ENCODE measurements at places on chromosomes 5 and 9.

DNA sequence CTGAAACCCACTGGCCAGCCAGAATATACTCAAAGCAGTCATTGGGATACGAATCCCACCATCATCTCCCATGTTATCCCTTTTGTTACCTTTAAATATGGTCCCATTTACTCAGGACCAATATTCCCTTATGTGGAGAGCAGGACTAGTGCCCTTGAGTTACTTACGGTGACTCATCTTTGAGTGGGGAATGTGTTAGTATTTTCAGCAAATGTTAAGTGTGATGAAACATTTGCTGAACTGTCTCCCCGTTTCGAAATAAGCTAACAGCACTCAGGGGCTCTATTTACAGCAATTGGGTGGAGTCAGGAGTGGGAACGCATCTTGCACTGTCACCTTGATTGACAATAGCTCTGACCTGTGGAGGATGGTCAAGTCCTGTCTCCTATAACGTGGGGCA, 67.4 kb downstream of the CTSL start:
- no peak for DNase-seq

DNA sequence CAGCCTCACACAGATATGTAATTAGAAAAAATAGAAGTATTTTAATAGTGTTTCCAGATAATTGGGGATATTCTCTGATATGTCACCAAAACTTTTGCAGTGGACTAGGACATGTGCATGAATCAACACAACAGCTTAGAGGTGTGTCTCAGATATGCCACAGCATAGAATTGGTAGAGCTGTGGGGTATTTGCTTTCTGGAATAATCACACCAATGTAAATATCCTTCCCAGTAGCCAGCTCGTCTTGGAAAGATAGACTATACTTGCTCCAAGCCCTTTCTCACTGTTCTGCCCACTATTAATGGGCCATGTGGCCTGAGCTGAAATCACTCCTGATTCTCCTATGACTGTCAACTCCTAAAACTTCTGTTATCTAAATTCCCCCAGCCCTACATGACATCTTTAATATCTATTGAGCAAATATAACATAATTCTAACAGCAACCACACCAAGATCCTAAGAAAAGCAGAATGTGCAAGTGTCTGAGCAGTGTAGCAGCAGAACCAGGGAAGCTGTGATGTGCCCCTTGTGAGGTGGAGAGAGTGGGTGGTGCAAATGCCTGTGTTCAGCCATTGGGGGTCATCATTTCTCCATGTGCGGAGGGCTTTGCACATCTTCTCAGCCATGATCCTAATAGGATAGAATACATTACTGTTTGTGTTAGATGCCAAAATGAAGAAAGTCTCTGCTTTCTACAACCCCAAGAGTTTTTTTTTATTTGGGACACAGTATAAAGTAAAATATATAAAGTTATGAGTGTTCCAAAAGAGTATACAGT, 65.0 kb downstream of the MELK start:
- no peak for DNase-seq

- no peak for DNase-seq
Measured at GRCh38 chr9:16002816-16003215, 450.0 kb downstream of the CCDC171 start.

- DNase-seq, result no peak
Measured at GRCh38 chr9:113542741-113543140, 79.2 kb downstream of the RGS3 start.

- DNase-seq, result no peak
Measured at GRCh38 chr9:34991607-34992375, 2.2 kb downstream of the DNAJB5 start.

DNA sequence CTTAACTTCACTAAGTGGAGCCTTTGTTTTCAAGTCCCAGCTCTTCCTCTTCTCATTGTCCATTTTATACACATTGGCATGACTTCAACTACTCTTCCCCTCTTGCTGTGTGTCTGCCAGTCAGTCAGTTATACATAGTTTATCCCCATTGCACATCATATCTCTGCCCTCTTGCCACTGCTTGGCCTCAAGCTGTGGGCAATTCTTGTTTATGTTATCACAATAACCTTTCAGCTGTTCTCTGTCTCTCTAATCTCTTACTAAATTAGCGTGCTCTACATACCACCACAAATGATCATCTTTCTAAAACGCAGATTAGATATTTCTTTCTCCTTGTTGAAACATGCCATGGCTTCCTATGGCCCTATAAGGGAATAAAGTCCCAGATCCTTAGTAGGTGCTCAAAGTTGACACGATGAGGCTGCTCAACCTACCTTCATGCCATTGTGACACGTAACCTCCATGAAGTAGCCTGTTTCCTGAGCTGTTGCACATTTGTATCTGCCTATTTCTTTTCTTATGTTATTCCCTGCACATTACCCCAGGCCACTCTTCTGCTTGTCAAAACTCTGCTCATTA, 239.3 kb downstream of the GAS1 start:
- no peak for DNase-seq

DNA sequence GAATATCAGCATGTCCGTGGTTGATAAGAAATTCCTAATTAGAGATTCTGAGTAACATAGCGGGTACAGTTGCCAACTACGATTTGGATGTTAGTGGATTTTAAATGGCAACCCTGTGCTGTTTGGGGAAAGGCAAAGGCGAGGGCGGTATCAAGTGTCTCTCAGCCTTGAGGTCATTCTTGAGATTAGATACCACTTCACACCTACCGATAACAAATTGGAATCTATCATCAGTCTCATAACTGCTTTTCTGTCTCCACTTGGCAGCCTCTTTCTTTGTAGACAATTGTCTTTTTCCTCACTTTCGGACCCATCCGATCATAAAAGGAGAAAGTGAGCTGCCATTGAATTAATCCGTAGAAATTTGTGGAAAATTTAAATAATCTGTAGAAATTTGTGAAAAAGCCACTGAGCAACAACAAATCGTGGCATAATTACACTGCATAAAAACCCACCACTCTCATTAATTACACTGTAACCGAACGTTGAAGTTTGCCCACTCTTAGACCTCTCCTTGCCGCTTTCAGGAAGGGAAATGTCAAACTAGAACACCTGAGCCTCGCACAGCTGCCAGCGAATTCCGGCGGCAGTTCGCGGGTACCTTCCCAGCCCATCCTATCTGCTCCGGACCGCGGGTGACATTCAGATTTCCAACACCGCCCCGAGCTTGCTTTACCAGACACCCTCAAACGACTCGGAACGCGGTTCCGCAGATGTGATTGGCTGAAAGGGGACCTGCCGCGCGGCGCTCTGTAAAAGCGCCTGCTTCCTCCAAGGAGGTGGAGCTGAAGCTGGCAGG, 849 bp upstream of the RGMB start:
- DNase-seq, result no peak

GRCh38 chr5:146697211-146697610, 181.2 kb upstream of the GPR151 start:
- DNase-seq, result no peak

- DNase-seq, result no peak
Measured at GRCh38 chr5:44300551-44300950, 88.7 kb downstream of the FGF10 start.

- DNase-seq, result no peak
Measured at GRCh38 chr5:172905346-172906140, 53.7 kb upstream of the RPL26L1 start.

GRCh38 chr9:130043654-130044623, 950 bp upstream of the FNBP1 start:
- DNase-seq, result no peak

DNA sequence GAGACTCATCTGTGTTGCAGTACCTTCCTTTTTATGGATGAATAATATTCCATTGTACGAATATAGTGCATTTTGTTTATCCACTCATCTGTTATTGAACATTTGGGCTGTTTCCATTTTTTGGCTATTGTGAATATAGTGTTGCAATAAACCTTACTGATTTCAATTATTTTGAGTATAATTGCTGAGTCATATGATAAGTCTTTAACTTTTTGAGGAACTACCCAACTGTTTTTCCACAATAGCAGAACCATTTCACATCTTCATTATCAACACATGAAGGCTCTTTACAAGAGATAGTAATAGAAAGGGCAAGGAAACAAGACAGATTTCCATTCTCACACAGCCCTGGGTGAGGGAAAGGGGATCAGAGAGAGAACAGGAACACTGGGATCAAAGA, 329.2 kb downstream of the RAB3C start:
- DNase-seq, result no peak

DNA sequence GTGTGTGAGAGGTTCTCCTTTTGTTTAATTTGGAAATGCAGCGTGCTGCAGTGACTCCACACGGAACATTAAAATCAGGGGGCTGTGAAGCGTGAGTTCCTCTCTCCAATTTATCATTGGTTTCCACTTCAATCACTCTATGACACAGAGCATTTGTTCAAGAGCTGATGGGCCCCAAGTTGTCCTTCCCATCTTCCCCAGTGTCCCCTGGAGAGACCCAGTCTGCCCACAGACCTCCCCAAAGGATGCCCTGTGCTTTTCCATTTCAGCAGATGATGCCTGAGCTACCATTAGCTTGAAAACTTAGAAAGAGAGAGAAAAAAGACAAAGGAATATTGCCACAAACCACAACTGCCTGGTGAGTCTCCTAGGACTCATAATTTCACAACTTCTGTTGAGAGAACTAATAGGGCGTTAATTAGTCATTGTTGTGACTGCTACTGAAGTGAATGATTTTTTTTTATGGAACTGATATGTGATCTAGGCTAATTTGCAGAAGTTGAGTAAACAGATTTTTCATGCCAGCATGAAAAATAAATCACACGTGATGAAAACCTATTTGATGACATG, 772.7 kb downstream of the SEMA5A start:
- no peak for DNase-seq

- no peak for DNase-seq
Measured at GRCh38 chr5:147750065-147750464, 32.5 kb downstream of the JAKMIP2 start.

DNA sequence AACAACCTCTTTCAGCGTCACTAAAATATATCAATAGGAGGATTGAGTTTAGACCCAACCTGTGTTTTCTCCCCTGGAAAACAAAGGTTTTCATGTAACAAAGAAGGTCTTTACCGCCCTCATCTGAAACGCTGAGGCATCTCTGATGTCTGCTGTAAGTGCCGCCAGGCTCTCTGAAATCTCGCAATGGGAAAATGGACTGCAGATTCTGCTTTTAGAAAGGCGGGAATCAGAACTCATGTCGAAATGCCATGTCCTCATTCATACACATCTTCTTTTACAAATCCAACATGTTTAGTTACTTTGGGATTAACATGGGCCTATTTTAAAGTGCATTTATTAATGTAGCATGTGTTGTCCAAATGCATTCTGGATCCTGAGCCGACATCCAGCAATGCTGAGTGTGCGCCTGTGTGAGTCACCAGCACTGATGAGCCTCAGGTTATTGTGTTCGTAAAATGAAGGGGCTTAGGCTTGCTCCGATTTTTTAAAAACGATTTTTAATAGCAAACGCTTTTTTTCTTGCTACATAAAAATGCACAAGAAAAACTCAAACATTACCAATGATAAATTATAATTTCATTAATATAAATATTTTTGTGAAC, 51.9 kb upstream of the PLEKHG4B start:
- no peak for DNase-seq

DNA sequence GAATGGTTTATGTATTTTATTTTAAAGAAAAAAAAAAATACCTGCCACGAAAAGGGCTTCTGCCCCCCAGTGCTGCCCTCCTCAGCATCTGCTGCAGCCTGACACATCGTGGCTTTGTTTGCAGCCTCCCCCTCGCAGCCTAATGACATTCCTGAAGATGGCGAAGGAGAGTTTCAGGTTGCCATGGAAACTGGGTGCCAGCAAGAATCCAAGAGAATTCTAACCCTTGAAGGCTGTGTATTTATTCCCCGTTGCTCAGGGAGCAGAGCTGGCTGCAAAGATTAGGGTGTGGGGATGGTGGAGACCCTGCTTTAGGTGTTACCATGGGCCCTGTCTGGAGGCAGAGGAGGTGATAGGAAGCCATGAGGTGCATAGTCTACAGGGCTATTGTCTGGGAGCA, 126.6 kb downstream of the NSG2 start:
- no peak for DNase-seq

- DNase-seq, result no peak
Measured at GRCh38 chr5:60806591-60807243, 37.4 kb downstream of the ELOVL7 start.

DNA sequence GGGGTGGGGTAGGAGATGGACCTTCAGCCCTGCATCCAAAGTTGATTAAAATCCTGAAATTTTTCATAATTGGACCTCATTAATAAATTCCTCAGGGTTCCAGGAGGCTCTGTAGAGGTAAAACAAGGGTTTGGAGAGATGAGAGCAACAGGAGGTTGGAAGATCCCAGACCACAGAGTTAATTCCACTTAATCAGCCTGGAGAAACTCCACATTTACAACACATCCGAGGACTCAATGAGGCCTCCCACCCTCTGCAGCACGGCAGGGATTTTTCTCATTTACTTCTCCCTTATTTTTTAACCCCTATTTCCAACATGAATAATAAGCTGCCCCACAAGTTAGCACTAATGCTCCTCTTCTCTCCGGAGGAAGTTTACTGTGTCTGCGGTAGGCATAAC, 165.0 kb upstream of the MAP3K1 start:
- no peak for DNase-seq

DNA sequence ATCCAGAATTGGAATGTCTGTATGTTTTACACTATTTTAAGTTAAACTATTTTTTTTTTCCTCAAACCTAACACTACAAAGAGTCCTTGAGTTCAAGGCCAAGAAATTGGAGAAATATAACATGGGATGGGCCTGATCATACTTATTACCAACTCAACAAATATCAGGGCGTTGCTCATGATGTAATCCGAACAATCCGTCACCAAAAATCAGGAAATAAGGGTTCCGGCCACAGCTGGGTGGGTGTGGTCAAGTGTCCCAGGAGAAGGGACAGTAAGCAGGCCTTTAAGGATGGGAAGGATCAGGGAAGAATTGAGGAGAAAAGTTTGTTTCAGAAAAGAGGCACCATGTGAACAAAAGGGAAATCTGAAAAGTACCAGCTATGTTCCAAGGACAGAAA, 29.8 kb downstream of the MED27 start:
- DNase-seq, result no peak

GRCh38 chr9:113254991-113255390, 20.4 kb downstream of the CDC26 start:
- DNase-seq, result no peak

DNA sequence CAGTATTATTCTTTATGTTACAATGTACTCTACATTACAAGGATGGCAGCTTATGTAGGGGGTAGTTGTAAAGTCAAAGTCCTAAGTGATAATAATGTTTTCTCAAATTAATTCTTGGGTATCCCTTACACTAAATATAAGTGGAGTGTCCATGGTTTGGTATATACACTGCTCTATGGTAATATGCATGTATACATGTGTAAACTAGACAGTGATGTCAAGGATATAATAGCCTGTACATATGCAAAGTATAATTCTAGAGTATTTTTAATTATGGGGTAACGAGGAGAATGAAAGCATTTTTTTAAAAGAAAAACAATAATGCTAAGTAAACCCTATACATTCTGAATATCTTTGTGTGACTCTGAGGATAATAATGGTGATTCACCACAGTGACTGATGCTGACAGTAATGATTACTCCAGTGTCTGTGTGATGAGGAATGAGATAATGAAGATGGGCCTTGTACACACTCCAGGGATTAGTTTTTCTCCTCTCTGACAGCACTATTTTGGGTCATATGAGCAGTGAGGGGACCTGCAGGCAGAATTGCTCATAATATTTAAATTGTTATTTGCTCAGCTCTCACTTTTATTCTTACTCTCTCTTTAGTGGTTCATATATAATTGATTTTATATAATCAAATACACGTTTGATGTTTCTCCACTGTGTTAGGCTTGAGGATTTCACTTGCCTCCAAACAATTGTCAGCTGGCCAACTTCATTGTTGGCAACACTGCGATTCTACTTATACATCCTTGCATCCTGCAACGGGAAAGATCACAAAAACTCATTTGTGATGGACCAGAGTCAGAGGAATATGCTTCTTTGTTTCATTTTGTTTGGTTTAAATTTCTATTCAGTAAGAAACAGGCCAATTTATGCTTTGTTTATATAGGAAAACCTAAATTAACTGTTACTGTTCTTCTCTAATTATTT, 88.2 kb downstream of the NREP start:
- DNase-seq, result no peak

All from left renal cortex interstitium (tissue), 4 donors.